Stimulated activated CD8-positive, alpha-beta memory T cell treated with anti-CD3 and anti-CD28 coated beads, Interleukin-15, amount 100 ng/mL, for 4 hours (primary cell): ENCODE measurements at places on chromosomes 2 and 18.

GRCh38 chr2:135349941-135350340, 181.1 kb downstream of the ZRANB3 start:
- no peak for DNase-seq

DNA sequence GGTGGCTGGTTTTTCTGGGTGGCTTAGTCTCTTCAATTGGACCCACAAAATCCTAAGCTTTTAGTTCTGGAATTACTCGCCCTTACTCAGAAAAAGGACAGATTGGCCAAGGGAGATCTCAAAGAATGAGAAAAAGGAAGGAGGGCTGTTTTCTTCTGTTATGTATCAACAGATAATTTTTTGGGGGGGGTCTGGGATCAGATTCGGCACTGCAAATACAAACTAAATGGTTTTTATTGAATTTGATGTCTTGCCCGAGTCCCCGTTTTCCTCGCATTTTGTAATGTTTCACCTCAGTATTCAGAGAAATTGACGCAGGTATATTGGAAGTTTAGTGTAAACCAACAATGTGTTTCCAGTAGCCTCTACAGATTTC, 762 bp downstream of the YIPF4 start:
- no peak for DNase-seq

- no peak for DNase-seq
These were observed 195.3 kb downstream of the ACTR3 start for GRCh38 chr2:114085238-114085637.

DNA sequence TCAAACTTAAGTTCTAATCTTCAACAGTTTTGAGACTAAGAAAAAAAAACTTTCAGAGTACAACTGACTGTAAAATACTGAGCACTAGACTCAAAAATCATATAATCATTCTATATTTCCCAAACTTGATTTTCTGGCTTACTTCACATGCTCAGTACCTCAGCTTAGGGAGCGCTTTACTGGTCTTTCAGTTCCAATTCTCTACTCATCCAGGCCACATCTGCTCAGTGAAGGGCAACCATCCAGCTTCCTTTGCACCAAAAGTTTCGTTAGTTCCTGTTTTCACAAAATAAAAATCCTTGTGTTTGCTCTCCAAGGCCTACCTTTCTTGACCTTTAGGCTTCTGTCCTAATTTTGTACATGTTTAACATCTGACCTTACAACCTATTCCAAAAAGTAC, 287.6 kb upstream of the LRRTM1 start:
- DNase-seq, result no peak

DNA sequence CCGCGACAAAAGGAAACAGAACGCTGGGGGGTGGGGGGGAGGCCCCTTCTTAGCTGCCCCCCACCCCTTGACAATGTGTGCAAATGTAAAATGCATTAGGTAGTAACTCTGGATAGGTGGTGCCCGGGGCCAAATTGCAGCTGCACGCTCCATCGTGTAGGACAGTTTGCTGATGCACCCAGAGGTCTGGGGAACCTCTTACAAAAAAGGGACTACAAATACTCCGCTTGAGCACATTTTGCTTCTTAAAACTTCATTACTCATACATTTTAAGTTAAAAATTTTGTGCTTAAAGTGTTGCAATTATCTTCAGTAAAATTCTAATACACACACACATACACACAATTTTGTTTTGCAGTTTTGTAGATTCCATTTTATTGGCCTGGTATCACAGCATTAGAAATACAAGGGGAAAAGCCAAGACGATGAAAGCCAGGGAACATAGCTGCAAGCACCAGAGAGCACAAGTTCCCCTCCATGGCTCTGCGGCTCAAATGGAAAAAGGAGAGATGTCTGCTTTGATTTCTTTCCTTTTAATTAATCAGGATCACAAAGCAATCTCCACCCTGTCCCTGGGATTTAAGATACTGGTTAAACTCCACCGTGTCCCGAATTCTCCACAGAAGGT, 582.1 kb downstream of the ZEB2 start:
- DNase-seq, result no peak
